ENCODE measurements at places on chromosomes 7 and 10.

- no peak for DNase-seq
Observed at GRCh38 chr7:11232462-11232861, 258.8 kb downstream of the PHF14 start.

GRCh38 chr10:104642658-104643302 is 1.7 kb downstream of the SORCS3 start:
- DNase-seq, result peak; percentile 46

DNA sequence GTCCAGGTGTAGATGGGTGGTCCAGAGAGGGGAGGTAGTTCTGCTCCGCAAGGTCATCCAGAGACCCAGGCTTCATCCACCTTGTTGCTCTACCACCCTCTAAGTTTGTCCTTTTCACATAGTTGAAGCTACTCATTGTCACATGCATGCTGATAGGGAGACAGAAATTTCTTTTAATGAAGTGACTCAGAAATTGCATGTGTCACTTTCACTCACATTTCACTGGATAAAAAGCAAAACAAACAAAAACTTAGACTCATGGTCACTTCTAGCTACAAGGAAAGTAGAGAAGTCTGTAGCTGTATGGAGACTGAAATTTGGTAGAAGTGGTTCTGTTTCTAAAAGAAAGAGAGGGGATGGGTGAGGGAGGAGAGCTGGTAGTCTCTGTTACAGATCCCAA is 161.9 kb downstream of the SORCS3 start:
- DNase-seq, result no peak

DNA sequence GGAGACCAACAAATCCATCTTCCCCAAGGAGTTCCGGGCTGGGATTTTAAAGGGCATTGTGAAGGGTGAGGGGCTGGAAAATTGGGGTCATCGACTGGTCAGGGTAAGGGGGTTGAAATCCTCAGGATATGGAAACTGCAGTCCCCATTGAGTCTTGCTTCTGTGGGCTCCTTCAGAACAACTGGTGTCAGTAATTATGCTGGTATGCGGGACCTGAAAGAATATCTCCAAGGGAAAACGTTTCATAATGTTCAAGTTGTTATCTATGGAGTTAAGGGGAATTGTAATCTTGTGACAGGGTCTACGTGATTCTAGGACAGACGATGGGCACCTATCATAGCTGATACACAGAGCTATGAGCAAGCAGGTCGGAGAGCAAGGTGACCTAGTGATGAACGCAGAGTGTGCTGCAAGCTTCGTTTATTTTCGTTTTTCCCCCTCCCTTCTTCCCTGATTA is 494 bp upstream of the RHBDD2 start:
- no peak for DNase-seq

DNA sequence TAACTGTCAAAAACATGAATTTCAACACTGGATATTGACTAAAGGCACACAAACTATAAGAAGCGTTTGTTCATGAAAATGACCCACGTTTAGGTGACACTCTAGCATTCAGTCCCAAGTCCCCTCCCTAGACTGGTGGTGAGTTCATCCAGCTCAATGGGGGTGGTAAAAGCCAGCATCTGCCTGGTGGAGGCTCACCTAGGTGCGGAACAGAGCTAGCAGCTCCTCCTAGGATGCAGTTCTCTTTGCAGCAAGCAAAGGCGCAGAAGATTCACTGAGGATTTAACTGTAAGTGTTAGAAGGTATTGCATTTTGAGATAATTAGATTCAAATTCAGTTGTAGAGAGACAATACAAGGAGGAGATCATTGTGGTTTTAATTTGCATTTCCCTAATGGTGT is 87.6 kb downstream of the VSTM2A start:
- no peak for DNase-seq

GRCh38 chr10:125264757-125265578 is 104.6 kb upstream of the CTBP2 start:
- DNase-seq, result no peak

DNA sequence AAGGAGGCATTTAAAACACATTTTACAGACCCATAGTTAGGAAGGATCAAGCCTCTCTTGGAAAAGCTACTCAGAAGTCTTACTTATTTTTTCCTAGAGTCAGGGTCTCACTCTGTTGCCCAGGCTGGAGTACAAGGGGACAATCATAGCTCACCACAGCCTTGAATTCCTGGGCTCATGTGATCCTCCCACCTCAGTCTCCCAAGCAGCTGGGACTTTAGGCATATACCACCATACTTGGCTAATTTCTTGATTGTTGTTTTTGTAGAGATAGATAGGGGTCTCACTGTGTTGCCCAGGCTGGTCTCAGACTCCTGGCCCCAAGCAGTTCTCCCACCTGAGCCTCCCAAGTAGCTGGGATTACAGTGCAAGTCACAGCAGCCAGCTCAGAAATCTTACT is 354.7 kb upstream of the GALNT17 start:
- DNase-seq, result no peak
